Stimulated activated CD8-positive, alpha-beta memory T cell treated with anti-CD3 and anti-CD28 coated beads, Interleukin-4, amount 100 ng/mL, for 4 hours (primary cell): ENCODE measurements at places on chromosomes 7 and 10.

DNA sequence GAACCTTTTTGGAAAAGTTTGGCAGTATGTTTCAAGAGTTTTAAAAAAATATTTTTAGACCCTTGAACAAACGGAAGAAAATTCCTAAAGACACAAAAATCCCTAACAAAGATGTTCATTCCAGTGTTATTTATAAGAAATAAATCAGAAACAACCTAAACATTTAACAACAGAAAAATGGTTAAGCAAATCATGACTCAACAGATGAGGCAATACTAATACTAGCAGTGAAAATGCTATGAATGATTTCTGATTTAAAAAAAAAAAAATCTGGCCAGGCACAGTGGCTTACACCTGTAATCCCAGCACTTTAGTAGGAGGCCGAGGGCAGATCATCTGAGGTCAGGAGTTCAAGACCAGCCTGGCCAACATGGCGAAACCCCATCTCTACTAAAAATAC lies 61.0 kb downstream of the ARHGAP12 start:
- DNase-seq: no peak

- DNase-seq: no peak
Measured at GRCh38 chr7:118945911-118946682, 721.6 kb downstream of the ANKRD7 start.

DNA sequence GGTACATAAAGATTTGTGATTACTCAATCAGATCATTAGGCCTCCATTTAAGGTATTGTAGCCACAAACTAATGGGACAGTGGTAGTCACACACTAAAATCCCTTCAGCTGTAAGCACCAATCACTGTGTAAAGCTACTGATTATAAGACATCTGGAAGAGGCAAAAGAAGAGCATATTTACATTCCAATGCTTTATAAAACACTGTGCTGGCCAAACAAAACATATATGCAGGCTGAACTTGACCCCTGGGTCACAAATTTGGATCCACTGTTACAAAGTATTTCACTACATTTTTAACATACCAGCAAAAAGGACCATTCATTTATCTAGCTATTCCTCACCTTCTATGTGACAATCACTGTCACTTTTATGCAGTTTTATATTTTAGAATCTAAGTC lies 41.4 kb upstream of the ANLN start:
- DNase-seq: no peak

- no peak for DNase-seq
Measured at GRCh38 chr7:33196221-33196620, 66.9 kb downstream of the BBS9 start.

- no peak for DNase-seq
Measured at GRCh38 chr10:79184145-79184625, 115.4 kb downstream of the ZMIZ1 start.

DNA sequence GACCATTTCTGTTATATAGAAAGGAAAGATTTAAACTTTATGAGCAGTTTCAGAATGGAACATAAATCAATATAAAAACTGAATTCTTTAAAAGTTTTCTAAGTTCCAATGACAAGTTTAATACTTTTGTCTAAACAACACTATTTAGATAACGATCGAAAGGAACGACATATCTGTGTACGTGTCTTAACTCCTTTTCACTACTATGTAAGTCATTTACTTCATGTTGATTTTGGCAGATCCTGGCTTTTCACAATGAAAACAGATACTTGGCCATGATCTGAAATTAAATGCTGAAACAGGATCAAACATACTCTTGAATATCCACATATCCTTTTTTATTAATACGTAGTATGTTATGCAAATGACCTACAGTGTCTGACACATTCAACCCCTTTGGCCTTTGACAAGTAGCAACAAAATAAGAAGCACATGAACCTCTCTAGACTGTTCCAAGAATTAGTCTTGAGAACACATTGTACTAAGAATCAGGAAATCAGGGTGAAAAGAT lies 41.9 kb downstream of the RNLS start:
- no peak for DNase-seq

DNA sequence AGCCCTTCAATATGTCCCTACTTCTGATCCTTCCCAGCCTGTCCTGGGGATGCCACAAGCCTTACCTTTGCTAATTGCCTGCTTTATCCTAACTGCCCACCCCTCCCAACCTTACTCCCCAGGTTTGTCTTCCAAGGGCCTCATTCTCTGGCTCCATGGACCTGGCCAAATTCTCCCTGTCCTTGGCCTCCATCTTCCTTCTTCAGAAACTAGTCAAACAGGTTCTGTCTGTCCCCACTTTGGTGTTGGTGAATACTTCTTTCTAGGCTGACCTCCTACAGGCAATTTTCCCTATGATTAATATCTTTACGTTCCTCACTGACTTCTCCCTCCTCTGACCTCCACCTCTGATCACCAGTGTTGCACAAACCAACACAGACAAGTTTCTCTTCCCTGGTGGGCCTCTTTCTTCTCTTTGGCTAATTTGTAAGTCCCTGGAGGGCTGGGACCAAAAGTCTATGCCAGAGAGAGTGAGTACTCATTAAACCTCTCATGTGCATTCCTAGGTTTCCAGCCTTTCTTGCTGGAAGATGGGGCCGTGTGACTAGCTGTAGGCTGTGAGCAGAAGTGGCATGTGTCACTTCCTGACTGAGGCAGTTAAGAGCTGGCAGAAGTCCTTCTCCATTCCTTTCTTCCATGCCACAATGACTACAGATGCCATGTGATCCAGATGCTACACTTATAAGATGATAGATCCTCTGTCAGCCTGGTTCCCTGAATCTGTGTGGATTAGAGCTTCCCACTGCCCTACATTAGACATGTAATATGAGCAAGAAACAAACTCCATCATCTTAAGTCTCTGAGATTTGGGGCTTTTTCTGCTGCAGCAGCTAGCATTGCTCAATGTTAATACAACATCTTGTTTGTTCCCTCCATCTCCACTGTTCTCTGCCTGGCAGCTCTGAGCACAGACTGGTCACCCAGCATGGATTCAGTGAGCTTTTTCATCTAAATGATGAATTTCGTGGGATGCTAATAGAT lies 382.7 kb downstream of the RPS24 start:
- DNase-seq: no peak

GRCh38 chr7:134502463-134503371 lies 24.6 kb upstream of the AKR1B10 start:
- DNase-seq: no peak

GRCh38 chr10:8874972-8875371 lies 820.5 kb downstream of the GATA3 start:
- DNase-seq: no peak

GRCh38 chr10:33126742-33127141 lies 168.7 kb upstream of the ITGB1 start:
- DNase-seq: no peak

DNA sequence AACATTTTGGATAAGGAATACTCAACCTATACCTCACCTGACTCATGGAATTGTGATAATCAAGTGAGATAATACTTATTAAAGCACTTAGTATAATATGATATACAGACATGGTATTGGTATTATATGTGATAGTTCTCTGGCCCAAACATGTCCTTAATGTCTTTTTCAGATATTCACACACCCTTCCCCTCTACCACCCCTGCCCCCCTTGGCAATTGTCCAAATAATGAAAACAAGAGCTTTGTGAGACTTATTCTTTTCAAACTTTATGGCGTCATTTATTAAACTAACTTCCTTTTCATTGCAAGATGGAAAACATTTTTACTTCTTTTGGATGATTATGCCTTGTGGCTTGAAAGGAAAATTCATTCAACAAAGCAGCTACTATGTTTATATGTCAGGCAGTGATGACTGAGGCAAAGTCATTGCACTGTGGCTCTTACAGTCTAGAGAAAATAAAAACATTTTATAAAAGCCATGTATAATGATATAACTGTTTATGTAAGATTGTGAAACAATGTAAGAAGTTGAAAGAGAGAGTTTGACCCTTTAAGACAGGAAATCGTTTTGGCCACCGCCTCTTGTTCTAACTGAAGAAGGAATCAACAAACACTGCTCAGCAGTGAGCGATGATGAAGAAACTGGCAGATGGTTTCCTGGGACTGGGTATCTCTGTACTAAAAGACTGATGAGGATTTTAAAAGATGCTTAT lies 27.4 kb downstream of the MINPP1 start:
- no peak for DNase-seq

GRCh38 chr7:80859272-80859970 lies 59.4 kb downstream of the SEMA3C start:
- DNase-seq: no peak

GRCh38 chr10:5159126-5159525 lies 25.8 kb downstream of the AKR1C8 start:
- DNase-seq: no peak

DNA sequence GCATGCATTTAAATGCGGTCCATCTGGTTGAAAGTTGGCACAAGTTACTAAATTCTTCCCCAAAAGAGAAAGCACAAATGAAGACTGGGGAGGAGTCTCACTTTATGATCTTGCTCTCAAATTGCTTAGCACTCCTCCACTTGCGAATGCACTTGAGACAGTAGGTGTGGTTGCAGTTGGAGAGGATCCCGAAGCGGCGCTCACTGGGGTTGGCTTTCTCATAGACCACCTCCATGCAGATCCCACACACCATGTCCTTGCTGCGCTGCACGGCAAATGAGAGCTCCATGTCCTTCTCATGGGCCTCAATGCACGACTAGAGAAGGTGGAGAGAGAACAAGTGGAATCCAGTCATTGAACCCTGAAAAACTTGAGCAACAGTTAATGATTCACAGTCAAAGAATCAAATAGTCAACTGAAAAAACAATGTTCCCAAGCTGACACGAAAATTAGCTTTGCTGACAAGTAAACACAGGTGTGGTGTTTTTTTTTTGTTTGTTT lies 22.7 kb downstream of the MKRN1 start:
- no peak for DNase-seq

DNA sequence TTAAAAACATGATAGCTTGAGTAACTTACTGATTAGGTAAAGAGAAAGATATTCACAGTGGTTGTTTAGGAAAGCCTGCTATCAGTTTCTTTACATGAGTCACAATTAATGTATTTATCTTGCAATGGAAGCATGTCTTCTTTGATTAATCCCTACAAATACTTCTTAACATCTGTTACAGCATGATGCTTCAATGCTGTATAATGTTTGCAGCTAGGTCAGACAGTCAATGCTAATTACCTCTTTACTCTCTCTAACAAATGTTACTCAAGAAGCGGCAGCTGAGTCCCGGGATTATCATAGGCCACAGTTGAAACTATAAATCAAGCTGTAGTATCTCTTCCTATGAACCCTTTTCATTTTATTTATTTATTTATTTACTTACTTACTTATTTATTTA lies 33.2 kb downstream of the ACBD5 start:
- no peak for DNase-seq

DNA sequence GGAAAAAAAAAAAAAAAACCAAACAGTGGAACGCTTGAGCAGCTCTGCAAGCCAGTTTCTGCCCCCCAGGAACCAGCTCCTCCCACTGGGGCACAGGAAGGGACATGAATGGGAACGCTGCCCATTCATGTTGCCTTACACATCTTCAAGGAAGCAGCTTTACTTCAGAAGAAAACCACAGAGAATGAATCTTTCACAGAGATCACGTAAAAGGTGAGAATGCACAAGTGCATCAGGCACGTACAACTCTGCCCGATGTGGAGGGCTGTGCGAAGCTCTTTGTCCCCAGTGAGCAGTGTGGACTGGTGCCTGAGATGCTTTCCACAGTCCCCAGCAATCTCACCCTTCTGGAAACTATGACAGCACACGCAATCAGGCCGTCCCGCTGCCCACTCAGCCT lies 106.2 kb downstream of the DLG5 start:
- no peak for DNase-seq

DNA sequence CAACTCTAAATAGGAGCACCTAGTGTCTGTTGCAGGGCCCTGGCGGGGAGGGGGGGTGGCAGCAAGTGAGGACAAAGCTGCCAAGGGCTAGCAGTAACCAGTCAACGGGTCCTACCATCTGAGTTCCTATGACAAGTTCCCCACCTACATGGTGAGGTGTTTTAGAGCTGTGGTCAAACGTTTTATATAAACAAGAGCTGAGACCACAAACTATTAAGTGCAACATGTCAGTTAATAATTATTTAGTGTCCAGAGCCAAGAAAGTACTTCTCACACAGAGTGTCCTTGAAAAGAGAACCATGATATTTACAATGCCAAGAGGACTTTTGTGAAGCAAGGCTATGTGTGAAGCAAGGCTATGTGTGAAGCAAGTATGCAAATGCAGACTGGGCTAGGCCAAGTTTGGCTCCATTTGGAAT lies 434.7 kb downstream of the TNS3 start:
- DNase-seq: no peak

DNA sequence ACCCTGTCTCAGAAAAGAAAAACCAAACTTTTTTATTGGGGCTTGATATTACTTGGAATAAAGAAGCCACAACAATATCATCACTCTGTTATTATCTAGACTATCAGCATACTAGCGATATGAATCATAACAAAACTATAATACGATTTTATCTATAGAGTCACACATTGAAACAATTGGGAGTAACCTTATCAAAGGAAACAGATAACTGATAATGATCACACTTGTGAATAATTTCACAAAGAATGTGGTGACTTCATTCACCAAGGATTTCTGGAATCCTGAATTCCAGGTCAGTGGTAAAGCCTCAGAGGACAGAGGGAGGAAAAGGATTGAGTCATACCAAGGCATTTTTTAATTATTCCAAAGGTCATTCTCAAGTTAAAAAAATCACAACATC lies 32.1 kb upstream of the NMT2 start:
- no peak for DNase-seq

GRCh38 chr10:117757086-117757720 lies 214.7 kb downstream of the EMX2 start:
- DNase-seq: no peak

GRCh38 chr10:28796606-28797512 lies 119.5 kb downstream of the BAMBI start:
- no peak for DNase-seq

DNA sequence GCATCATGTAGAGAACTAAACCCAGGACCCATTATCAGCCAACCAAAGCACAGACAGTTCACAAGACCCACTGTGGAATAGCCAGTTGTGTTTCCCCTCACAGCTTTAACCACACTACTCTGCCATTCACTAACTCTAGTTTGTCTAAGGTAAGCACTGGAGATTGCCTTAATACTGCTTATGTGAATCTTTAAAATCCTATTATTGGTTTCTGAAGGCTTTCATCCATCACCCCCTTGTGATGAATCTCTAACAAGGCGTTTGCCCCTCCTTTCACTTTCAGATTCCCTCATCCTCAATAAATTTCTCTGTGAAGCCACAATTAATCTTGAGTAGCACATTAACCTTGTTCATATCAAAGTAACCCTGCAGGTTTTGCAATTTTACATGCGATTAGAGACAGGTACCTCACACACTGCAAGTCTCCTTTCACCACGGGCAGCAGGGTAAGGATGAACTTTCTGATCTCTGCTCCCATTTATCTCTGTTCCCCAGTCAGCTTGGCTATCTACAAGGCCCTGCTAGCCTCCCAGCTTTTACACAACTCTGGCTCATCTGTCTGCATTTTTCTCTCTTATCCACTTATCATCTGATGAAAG lies 785.6 kb downstream of the REEP3 start:
- DNase-seq: no peak
